ENCODE measurements at places on chromosomes 13 and 19.
A peak's percentile ranks its signal among the peaks of the same experiment; 100 is the strongest.

DNA sequence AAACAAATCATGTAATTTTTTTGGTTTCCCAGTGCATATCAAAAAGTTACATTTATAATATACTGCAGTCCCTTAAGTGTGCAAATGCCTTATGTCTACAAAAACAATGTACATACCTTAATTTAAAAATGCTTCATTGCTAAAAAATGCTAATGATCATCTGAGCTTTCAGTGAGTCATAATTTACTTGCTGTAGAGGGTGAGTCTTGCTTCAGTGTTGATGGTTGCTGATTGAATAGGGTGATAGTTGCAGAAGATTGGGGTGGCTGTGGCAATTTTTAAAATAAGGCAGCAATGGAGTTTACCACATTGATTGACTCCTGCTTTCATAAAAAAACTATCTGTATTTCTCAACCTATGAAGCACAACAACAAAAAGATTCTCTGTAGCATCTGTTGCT lies 613.9 kb downstream of the TBC1D4 start:
- no peak for DNase-seq

GRCh38 chr13:83498481-83499190 lies 383.6 kb downstream of the SLITRK1 start:
- no peak for DNase-seq

GRCh38 chr13:20984879-20985278 lies 76.5 kb downstream of the LATS2 start:
- DNase-seq: no peak

DNA sequence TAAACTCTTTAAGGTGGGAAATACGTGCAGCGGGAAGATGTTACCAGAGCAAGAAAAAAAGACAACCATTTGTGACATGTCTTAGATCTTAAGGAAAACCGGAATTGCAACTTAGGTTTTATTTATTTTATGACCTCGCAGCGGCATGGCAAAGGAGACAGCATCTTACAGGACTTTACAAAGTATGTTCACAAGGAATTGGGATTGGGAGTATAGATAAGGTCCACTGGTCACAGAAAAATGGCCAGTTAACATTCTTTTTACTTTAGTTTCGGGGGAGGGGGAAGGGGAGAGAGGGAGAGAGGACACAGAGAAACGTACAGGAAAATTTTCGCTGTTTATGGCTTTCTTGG lies 104.5 kb upstream of the DIAPH3 start:
- DNase-seq: no peak

GRCh38 chr13:102697264-102697663 lies 2.4 kb upstream of the METTL21C start:
- no peak for DNase-seq

GRCh38 chr19:506404-507285 lies 652 bp upstream of the TPGS1 start:
- peak; percentile 99 for DNase-seq

GRCh38 chr13:47480121-47480520 lies 521.0 kb downstream of the SUCLA2 start:
- DNase-seq: no peak

GRCh38 chr13:71638751-71639150 lies 228.3 kb downstream of the DACH1 start:
- no peak for DNase-seq

GRCh38 chr13:33259296-33259695 lies 26.3 kb downstream of the STARD13 start:
- DNase-seq: no peak

DNA sequence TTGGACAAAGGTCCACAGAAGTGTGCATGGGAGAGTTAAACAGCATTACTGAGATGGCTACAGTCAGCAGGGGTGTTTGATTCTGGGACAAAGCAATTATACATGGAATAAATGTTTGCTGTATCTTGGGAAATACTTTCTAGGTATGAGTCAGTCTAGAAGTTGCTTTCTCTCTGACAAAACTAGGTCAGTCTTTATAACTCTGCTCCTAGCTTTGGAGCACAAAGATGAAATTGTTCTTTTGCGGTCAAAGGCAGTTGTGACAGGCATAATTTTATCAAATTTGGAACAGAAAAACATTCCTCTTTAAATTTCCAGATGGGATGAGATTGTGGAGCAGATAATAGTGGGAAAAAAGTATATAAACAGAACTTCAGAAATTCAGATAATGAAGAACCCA lies 1045.4 kb upstream of the MIR17HG start:
- DNase-seq: no peak

DNA sequence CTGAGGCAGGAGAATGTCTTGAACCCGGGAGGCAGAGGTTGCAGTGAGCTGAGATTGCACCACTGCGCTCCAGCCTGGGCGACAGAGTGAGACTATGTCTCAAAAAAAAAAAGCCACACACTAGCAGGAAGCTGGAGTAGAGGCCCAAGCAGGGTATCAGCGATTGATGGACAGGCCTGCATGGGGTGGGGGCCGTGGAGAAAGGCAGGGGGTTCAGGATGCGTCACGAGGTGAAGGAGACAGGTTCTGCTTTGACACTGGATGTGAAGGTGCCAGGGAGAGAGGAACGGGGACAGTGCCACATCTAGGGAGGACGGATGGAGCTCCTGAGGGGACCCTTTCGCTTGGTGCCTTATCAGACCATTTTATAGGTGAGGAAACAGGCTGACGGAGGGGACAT lies 7.1 kb downstream of the COLGALT1 start:
- no peak for DNase-seq

DNA sequence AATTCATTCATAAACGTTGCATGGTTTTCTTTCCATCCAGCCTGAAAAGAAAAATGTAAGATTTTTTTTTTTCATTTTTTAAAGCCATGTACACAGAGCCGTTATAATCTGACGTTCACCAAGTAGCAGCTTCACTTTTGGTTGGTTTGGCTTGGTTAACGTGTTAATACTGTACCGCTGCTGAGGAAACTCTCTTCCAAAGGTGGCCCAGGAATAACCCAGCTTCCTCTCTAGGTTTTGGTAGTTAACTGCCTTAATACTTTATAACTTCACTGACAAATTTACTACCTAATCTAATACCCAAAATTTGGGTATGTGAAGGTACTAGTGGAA lies 1.7 kb downstream of the INTS6 start:
- no peak for DNase-seq

Measured in ascending aorta (tissue), 2 donors.